ENCODE measurements at places on chromosomes 6 and 20.

- DNase-seq, result no peak
Measured at GRCh38 chr6:119915971-119916370, 566.4 kb upstream of the MAN1A1 start.

- DNase-seq, result no peak
Measured at GRCh38 chr6:22413681-22414311, 117.0 kb upstream of the PRL start.

GRCh38 chr6:168139121-168139520 is 60.1 kb upstream of the FRMD1 start:
- DNase-seq, result no peak

DNA sequence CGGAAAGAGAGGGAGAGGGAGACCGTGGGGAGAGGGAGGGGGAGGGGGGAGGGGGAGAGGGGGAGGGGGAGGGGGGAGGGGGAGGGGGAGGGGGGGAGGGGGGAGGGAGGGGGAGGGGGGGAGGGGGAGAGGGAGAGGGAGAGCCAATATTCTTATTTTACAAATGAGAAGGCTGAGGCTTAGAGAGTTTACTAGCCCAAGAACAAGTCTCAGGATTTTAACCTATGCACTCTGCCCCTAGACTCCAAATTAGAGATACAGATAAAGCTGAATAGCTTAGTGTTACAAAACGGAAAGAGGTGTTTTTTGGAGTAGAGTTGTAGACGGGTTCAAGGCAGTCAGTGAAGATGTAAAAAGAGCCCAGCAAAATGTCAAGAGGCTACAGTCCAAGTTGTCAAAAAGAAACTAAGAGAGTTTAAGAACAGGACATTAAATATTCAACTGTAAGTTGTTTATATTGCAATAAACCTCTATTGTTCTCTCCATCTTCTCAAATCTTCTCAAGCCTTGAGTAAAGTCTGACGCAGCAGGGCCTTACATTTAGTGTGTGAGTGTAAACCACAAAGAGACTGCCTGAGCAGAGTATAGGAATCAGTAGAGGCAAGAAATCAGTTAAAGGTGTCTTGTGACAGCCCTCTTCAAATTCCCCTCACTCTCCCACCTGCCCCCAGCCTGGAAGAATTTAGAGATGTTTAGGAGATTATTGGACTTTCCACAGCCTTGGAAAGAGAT is 34.9 kb upstream of the AKIRIN2 start:
- DNase-seq, result no peak

DNA sequence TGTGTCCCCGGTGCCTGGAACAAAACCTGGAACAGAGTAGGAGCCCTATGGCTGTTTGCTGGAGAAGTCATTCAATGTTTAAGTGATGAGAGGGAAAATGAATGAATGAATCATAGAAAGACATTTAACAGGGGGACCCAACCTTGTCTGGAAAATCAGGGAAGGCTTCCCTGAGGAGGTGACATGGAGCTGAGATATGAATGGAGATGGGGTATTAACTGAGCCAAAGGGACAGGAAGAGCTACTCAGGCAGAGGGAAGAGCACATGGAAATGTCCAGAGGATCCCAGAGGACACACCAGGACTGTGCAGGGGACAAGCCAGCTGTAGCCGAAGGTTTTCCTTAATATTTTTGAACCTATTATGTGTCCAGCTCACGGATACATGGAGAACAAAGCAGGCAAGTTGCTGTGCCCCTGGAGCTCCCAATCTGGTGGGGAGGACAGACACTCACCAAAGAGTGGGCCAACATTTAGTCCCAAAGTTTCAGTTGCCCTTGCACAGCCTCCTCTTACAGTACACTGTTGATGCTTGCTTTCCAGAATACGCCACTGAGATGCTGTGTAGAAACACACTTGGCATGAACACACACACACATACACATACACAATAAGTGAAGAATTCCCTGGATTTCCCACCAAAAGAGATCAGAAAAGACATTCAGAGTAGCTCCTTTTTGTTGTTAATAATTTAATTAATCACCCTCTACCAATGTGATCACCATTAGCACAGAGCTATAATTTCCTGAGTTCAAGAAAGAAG is 77.0 kb upstream of the PTPN1 start:
- DNase-seq, result no peak
